CD14-positive monocyte (primary cell): ENCODE measurements at places on chromosomes 7 and 10.

DNA sequence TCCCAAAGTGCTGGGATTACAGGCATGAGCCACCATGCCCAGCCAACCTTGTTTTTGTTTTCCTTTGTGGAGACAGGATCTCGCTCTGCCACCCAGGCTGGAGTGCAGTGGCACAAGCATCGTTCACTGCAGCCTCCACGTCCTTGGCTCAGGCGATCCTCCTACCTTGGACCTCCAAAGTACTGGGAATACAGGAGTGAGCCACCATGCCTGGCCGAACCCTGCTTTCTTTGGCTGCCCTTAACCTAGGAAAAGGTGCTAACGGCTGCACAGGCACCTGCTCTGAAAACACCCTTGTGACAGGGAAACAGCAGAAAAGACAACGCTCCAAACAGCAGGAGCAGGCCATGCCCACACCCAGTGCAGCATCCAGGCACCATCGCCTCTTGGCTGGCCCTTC, 71.9 kb downstream of the OAT start:
- no peak for DNase-seq

GRCh38 chr7:128373606-128374005, 12.1 kb upstream of the PRRT4 start:
- DNase-seq = no peak

GRCh38 chr10:71397296-71398212, 834 bp downstream of the CDH23 start:
- DNase-seq = peak; percentile 44

DNA sequence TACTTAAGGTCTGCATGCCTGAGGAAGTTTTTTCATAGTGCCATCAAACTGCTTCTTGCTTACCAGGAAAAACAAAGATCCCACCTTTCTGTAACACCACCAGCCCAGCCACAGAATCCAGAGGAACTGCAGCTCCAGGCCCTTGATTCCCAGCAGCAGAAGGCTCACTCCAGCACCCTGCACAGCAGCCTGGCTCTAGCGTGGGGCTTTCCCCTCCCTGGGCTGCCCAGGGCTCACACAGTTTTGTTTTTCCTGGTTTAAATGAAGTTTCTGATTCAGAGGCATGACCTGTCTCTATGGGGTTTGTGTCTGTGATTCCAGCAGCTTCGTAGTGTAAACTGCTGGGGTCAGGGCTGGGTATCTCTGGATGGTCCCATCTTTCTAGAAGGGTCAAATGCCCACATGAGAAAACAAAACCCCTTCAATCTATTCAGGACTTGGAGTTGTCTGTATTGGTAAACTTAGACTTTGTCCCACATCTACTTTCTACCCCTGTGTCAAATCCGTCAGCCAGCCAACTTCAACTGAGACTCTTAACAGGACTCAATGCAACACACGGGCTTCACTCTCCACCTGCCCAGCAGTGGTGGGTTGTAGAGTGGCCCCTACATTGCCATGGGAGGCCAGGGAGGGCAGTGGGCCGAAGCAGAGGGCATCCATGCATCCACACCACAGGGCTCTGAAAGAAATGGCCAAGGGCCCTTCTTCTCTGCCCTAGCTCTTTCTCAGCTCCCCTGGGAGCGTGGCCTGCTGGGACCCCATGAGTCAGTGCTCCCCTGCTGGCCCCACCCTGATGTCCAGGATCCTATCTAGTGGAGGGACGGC, 73.6 kb downstream of the ATXN7L1 start:
- no peak for DNase-seq

GRCh38 chr7:41617987-41618386, 84.9 kb downstream of the INHBA start:
- DNase-seq = no peak

DNA sequence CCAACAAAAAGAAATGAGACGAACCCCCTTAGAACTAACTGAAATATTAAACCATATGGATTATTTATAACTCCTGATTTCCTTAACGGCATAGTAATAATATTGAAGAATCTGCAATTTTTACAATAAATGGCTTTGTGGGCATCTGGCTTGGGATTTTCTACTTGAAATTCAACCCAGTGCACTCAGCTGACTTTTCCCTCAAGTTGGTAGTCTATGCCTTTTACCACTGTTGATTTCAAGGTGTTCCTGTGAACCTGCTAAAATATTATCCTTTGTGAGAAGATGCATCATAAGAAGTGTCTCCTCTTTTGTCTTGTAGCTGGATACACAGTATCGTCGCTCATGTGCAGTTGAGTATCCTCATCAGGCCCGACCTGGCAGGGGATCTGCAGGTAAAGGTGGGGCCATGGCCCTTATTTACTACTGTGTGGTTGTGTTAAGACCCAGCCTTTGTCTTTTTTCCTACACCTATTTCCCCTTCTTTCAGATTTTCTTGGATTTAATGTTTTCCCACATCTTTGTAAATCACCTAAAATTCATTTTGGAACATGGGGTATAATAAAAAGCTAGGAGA, 8.0 kb downstream of the DNAJC9 start:
- no peak for DNase-seq

DNA sequence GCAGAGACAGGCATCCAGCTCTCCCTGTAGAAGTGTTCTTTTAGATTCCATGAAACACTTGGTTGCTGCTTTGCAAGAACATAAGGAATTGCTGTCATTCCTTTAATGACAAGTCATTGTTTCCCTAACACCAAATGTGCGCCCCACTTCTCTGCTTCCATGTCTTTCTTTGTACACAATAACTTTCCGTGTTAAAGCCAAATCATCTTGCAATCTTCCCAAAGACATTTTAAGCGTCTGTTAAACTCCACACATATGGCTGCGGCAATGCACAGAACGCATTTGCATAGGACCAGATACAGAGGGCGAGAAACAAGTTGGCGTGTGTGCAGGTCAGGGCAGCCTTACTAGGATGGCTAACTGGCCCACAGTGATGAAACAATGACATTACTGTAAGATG, 399.3 kb upstream of the PRKCQ start:
- no peak for DNase-seq

DNA sequence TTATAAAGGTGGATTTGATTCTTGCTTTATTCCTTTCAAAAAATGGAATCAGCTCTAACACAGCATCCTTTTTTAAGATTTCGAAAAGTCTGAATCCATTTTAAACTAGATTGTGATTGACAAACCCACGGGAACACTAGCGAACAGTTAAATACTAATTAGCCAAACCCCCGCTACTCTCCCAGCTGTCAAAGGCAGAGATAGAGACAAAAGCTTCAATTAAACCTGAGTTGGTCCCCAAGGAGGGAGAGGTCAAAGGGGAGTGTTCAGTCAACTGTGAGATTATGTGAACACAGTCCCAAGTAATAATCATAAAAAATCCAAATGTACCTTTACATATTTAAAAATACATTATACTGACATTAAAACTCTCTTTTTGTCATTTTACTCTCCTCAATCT, 65.7 kb upstream of the TBX20 start:
- no peak for DNase-seq

- DNase-seq = no peak
Measured at GRCh38 chr7:2037301-2037807, 195.4 kb downstream of the MAD1L1 start.

DNA sequence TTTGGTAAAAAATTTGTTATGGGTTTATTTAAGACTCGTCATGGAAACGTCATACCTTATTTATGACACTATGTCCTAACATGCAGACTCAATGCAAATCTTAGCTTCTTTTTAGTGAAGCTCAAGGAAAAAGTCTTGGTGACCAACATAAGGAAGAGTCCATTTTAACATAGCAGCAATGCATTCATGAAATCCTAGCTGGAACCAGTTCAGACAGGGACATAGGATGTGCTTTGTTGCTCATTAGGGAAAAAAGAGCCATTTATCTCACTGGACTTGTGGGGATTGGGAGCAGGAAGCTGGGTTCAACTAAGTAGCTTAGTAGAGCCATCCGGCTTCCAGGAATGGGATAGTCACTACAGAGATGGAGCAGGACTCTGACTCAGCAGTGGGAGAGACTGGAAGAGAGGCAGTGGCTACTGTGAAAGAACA, 100.7 kb upstream of the DKK1 start:
- no peak for DNase-seq

GRCh38 chr10:99285881-99286280, 43.3 kb upstream of the CNNM1 start:
- no peak for DNase-seq

DNA sequence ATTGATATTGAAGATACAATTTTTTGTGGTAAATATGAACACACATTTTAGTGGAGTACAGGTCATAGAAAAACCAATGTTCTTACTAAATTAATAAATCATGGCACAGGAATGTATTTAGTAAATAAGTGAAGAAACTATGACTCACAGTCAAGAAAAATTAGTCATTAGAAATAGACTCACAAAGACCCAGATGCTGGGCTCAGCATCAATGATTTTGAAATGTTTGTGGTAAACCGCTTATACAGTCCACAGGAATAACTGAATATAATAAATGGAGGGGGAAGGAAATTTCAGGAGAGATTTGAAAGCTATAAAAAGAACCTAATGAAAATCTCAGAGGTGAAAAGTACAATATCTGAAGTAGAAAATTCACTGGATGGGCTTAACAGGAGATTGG, 138.3 kb upstream of the ADCY1 start:
- DNase-seq = no peak

- DNase-seq = no peak
Measured at GRCh38 chr10:104037261-104037951, 48.3 kb downstream of the COL17A1 start.

DNA sequence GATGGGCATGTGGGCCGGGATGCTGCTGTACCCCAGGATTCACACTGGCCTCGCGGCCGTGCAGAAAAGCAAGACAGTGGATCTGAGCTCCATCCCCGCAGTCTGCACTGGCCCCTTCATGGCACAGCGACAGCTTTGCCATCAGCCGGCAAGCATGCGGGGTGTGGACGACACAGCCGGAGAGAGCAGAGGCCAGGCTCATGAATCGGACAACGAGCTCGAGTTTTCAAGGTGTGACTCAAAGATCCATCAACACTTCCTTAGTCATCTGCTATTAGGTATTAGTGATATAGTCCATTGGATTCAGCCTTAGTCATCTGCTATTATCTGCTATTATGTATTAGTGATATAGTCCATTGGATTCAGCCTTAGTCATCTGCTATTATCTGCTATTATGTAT, 254.7 kb downstream of the KLF6 start:
- no peak for DNase-seq

DNA sequence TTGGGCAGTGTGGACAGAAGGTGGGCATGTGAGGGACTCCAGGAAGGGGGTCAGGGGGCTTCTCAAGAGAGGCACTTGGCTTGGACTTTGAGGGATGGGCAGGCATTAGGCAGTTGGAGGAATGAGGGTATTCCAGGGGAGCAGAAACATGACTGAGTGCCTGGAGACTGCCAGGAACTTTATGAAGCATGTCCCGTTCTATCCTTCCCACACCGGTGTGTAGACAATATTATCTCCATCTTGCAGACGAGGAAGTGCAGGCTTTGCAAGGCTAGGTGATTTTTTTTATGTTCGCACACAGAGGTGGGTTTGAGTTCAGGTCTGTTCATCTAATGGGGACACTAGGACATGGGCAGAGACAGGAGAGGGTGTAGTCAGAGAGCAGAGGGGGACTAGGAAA, 162.7 kb downstream of the RPS24 start:
- no peak for DNase-seq

- DNase-seq = no peak
Measured at GRCh38 chr10:34933676-34934075, 118.6 kb upstream of the PARD3 start.

GRCh38 chr7:46156086-46156485, 235.0 kb upstream of the IGFBP3 start:
- no peak for DNase-seq

GRCh38 chr7:48466713-48467112, 295.5 kb downstream of the ABCA13 start:
- DNase-seq = no peak

- DNase-seq = no peak
Measured at GRCh38 chr10:339038-339391, 203.8 kb downstream of the ZMYND11 start.

- no peak for DNase-seq
Measured at GRCh38 chr10:34222359-34222758, 592.7 kb downstream of the PARD3 start.

GRCh38 chr7:80136261-80137055, 1.8 kb downstream of the GNAI1 start:
- DNase-seq = no peak

DNA sequence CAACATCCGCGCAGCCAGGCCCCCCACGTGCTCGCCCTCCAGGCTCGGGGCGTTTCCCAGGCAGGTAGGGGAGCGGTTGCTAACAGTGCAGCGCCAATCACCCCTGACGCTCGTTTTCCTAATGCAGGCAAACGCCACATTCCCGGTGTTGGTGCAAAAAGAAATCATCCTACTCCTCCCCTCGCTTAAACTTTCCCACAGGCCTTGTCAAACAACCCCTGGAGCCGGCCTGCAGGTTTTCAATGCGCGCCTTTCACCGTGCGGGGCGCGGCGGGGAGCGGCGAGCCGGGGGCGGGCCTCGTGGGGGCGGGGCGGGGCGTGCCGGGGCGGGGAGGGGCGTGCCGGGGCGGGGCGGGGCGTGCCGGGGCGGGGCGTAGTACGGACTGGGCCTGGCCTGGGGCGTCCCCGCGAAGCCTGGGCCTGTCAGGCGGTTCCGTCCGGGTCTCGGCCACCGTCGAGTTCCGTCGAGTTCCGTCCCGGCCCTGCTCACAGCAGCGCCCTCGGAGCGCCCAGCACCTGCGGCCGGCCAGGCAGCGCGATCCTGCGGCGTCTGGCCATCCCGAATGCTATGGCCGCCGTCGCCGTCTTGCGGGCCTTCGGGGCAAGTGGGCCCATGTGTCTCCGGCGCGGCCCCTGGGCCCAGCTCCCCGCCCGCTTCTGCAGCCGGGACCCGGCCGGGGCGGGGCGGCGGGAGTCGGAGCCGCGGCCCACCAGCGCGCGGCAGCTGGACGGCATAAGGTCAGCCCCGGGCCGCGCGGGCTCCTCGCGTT, at the start of gene ECHDC3:
Gene ECHDC3 (plus strand): TSS at position 374 of the 770 bp plus-strand sequence. CDS start 195 bp downstream, at position 569.
- DNase-seq = peak; percentile 73

DNA sequence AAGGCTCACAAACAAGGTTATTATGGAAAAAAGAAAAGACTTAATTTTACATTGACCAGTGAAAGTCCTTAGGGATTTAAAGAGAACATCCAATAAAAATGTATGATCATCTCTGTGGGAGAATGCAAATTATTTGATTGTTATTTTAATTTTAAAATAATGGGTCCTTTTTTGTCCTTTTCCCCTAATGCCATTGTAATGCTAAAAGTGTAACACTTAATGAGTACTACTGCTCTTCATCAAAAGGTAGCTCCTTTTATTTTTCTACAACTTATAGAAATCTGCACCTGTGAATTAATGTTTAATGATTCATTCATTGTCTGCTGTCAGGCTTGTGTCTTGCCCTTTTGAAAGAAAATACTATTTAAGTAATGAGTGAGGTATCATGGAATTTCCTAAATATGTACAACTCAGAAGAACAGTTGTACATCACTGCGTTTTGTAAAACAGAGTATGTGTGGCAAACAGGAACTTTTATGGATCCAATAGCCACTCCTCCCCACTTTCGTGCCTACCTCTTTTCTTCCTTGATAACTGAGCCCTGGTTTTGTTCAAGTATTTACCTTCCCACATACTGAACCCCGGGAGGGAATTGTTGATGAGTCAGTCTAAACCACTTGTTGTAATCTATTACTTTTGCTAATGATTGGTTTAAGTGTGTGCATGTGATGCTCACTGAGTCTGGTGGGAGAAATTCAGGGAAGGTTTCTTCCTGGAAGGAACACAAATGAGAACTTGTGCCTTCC, 19.9 kb upstream of the TRUB1 start:
- DNase-seq = no peak

GRCh38 chr7:44618753-44619152, 12.3 kb downstream of the OGDH start:
- no peak for DNase-seq

- DNase-seq = no peak
Measured at GRCh38 chr7:92415225-92415624, 32.1 kb upstream of the GATAD1 start.

GRCh38 chr10:112789248-112789647, 160.8 kb upstream of the TCF7L2 start:
- DNase-seq = no peak
